ENCODE measurements at places on chromosomes 7 and 10.

GRCh38 chr10:76711222-76711997 lies 926.2 kb downstream of the KCNMA1 start:
- DNase-seq: no peak

DNA sequence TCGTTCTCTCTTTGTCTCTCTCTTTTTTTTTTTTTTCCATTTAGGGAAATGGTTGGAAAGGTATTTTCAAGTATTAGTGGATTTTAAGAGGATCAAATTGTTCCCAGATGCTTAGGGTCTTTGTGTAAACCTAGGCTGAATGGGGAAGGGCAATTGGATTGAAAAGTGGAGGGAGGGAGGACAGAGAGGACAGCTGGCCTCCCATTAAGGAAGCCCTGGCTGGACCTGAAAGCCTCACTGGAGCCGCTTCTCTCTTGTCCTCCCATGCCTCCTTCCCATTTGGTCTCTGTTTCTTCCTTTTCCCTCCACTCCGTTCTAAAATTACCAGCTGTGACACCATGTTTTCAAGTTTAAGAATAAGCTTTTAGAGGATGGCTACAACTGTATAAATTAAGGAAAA lies 104.1 kb downstream of the TACC2 start:
- DNase-seq: no peak

- no peak for DNase-seq
Observed at GRCh38 chr10:101768791-101769170, 7.1 kb downstream of the FGF8 start.

DNA sequence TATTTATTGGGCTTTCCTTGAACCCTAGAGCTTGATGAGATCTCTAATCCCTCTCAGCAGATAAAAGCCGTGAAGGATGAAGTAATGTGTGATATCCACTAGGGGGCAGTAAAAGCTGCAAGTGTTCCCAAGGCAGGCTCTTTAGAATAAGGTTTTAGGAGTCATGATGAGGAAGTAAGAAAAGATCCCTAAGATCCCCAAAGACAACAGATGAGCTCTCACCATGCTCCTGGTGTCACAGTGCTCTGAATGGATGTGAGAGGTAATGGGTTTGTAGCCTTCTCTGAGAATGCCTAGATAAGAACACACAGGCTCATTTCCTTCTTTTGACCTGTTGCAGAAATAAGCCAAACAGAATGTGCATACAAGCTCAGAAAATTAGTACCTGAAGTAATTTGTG lies 70.4 kb upstream of the ITPRID1 start:
- DNase-seq: peak; percentile 48

DNA sequence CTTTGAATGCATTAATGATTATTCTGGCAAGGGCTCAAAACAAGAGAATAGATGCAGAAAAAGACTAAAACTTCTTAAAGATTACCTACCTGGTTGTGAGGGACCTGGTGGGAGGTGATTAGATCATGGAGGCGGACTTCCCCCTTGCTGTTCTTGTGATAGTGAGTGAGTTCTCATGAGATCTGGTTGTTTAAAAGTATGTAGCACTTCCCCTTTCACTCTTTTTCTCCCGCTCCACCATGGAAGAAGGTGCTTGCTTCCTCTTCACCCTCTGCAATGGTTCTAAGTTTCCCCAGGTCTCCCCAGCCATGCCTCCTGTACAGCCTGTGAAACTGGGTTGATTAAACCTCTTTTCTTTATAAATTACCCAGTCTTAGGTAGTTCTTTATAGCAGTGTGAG lies 226.6 kb downstream of the ARHGAP12 start:
- DNase-seq: no peak

- no peak for DNase-seq
Observed at GRCh38 chr7:31284106-31284505, 56.4 kb downstream of the NEUROD6 start.

- DNase-seq: no peak
Observed at GRCh38 chr10:62652564-62652963, 152.0 kb upstream of the ADO start.

DNA sequence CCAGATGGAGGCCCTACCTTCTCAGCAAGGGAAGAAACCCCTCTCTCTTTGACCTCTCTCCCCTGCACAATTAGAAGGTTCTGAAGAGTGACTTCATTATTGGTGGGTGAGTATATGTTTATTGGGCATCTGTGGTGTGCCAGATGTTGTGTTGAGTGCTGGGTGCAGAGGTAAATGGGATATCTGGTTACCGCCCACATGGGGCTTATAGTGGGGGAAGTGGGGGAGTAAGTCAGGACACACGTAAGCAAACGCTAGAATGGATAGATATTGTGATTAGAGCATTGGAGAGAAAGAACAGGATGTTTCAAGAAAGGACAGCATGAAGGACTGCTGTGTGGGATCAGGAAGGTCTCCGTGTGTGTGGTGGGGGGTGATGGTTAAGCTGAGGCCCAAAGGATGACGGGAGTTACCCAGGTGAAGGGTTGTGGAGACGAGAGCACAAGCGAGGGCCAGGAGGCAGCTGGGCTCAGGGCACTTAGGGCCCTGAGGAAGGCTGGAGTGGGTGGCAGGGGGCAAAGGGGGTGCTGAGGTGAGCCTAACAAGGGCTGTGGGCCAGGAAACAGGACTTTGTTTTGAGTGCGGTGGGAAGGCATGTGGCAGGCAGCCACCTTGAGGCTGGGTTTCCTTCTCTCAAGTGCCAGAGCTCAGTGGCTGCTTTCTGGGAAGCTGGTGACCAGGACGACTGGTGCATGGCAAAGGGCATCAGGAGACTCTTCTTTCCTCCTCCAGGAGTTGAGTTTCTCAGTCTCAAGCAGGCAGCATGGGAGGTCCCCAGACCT lies 299.9 kb downstream of the RPS24 start:
- no peak for DNase-seq

DNA sequence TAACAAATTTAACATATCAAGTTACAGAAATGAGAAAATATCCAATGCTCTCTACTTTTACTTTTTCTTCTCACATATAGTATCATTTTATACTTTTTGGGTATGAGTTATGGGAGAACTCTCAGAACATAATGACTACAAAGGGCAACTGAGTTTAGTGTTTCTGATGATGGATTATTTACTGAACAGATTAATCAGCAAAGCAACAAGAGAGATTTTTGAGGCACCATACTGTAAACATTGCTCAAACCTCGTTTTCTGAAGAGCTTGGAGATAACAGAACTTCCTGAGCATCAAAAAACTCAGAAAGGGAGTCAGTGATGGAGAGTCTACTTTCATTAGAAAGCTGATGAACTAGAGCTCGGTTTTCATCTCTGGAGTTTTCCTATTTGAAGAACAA lies 84.8 kb upstream of the GSDME start:
- DNase-seq: no peak

GRCh38 chr10:905503-905902 lies 26.0 kb downstream of the LARP4B start:
- DNase-seq: no peak

- DNase-seq: no peak
Observed at GRCh38 chr10:42801135-42801534, 18.5 kb downstream of the BMS1 start.

- DNase-seq: peak; percentile 4
Observed at GRCh38 chr10:90674928-90675327, 182.9 kb downstream of the HTR7 start.

GRCh38 chr10:4688168-4688567 lies 137.8 kb upstream of the AKR1E2 start:
- DNase-seq: no peak

Measured in A172 (cell line).